ENCODE measurements at places on chromosomes 6 and 20. TPM values are rescaled to one million over a fixed set of nuclear protein-coding genes. Genes with fewer than 3 reads are reported as not detected.

Gene TP53INP2
- total RNA-seq, result 8.6 TPM

Gene MYCT1
- 184 TPM for total RNA-seq

Gene CALHM5
- total RNA-seq, result 9.3 TPM

Gene PARD6B
- total RNA-seq, result 0.43 TPM

Gene PTPRA
- total RNA-seq, result 61.7 TPM

Gene KHDC3L
- total RNA-seq, result not detected

Gene EFCAB8
- total RNA-seq, result 0.43 TPM

Gene DEFB123
- total RNA-seq, result not detected

Gene RIPPLY2
- total RNA-seq, result not detected

Gene FOXA2
- not detected for total RNA-seq

Gene CEP43
- 23.5 TPM for total RNA-seq

Gene EPPIN
- total RNA-seq, result not detected

Gene SOX18
- total RNA-seq, result 25.5 TPM

Gene SAMD5
- 3.6 TPM for total RNA-seq

Gene RIMS4
- total RNA-seq, result not detected

Gene WFDC12
- total RNA-seq, result not detected

Gene DOK5
- 10.4 TPM for total RNA-seq

Gene C2
- not detected for total RNA-seq

Gene MDFI
- total RNA-seq, result 24.6 TPM

Gene DPPA5
- total RNA-seq, result not detected

Gene MMS22L
- total RNA-seq, result 44.1 TPM

Gene SNAP25
- total RNA-seq, result not detected

Gene SEMG1
- not detected for total RNA-seq

Gene ZSCAN9
- 17.3 TPM for total RNA-seq

Gene MTG2
- 19.0 TPM for total RNA-seq

Gene DNMT3B
- total RNA-seq, result 6.2 TPM

Gene TNF
- not detected for total RNA-seq

Gene ENPP3
- not detected for total RNA-seq

Gene PRR18
- not detected for total RNA-seq

Gene PPIL6
- total RNA-seq, result 0.27 TPM

Gene TSHZ2
- not detected for total RNA-seq

Gene SLC44A4
- total RNA-seq, result 0.13 TPM

Gene GPR6
- total RNA-seq, result not detected

Gene CST4
- total RNA-seq, result not detected

Gene CHRNA4
- not detected for total RNA-seq

Gene IPCEF1
- not detected for total RNA-seq

Gene HLA-DRA
- total RNA-seq, result not detected

Gene SAPCD1
- total RNA-seq, result 1.6 TPM

Measured in thoracic aorta endothelial cell (primary cell).